ENCODE measurements at places on chromosomes 5 and 9.
A peak's percentile ranks its signal among the peaks of the same experiment; 100 is the strongest.

GRCh38 chr9:83964973-83965349 lies 15.1 kb downstream of the HNRNPK start:
- DNase-seq, result no peak

- no peak for DNase-seq
Measured at GRCh38 chr5:77300451-77300850, 90.0 kb downstream of the PDE8B start.

DNA sequence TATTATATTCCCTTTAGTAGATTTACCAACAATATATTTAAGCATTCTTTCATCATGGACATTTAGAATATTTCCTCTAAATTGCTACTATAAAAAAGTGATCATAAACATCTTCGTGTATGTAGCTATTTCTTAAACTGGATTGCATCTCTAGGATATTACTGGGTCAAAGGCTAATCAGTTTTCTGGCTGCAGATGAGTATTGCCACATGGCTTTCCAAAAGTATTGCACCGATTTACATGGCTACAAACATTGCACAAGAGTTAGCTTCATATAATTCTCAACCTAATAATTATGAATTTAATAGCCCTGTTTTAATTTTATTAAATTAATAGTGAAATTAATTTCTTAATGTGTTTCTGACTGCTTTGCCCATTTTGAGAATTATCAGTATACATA lies 183.4 kb downstream of the DMRT2 start:
- no peak for DNase-seq

DNA sequence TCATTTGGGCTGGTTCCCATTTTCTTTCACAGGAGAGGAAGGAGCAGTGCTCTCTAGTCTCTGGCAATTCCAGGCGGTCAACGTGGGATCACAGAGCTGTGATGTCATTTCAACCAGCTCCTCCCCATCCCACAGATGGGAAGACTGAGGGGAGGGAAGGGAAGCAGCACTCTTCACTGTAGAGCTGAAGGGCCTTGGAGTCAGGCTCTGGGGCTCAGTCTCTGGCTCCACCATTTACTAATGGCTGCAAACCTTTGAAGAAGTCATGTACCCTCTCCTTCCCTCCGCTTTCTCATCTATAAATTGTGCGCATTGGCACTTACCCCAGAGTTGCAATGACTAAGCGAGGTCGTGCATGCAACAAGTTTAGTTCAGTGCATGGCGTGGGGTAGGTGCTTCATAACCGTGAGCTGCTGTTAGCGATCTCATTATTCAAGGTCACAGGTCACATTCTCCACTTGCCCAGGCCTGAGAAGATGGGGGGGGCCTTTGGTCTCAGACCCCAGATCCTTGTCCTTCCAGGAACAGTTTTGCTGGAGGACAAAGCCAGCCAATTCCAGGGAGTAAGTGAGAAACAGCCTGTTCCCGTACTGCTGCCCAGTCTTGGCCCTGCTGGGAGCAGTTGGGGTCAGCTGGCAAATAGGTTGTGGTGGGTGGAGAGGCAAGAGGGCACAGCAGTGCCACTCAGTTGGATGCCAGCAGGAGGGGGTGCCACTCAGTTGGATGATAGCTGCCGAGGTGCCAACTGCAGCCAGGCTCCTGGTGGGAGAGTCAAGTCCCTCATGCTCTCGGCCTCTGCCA lies 136.7 kb downstream of the RGS3 start:
- no peak for DNase-seq

DNA sequence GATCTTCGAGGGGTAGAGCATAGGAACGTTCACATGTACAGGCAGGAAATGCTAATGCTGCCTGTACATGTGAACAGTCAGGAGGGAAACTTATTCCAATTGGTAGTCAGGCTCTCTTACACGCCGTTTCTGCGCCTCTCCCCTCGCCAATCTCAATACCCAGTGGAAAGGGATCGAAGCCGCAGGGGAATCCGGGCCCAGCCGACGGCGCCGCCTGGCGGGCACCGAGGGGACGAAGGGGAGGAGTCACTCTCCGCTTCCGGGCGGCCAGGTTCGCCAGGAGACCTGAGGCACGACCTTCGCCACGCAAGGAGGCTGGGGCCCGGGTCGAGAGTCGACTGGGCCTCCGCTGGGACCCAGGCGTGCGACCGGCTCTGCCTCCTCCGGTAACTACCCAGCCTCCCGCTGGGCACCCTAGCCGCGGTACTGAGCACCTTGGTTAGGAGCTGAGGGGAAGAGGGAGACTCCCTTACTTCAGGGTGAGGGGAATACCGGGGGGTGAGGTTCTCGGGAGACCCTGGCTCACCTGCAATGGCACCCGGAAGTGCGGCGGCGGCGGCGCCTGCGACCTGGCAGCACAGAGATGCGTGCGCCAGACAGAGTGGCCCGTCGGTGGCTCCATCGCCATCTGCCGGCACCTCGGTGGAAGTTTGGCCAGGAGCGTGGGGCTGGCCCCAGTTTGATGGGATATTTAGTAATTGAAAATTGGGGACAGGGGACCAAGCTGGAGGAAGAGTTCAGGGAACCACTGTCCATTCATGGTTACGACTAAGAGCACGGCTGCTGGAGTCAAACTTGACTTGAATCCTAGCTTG lies at the start of gene PIGO:
Gene PIGO, minus strand, starts transcription at position 557 of the 815 bp plus-strand sequence. CDS start 1,026 bp downstream, outside the sequence.
- peak; percentile 95 for DNase-seq

- DNase-seq, result no peak
Measured at GRCh38 chr5:126503602-126504104, 80.4 kb downstream of the GRAMD2B start.

- no peak for DNase-seq
Measured at GRCh38 chr9:88922091-88922490, 69.2 kb upstream of the S1PR3 start.

- DNase-seq, result no peak
Measured at GRCh38 chr5:111697881-111698757, 58.9 kb downstream of the NREP start.

DNA sequence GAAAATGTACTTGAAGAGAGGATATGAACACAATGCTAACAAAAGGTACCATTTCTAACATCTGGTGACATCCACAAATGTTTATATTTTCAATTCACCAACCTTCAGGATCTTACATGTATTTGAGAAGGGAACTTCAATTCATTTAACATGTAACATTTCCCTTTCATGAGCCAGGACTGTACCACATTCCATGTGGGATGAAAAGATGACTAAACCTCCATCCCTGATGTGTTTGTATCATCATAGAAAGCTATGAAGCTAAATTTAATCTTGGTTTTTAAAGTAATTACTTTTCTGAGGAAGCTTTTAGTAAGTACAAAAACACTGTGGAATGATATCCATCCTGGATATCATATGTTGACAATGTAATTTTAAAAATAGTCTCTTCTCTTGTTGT lies 78.2 kb upstream of the GNA14 start:
- no peak for DNase-seq

- no peak for DNase-seq
Measured at GRCh38 chr9:110141227-110141793, 66.6 kb downstream of the C9orf152 start.

DNA sequence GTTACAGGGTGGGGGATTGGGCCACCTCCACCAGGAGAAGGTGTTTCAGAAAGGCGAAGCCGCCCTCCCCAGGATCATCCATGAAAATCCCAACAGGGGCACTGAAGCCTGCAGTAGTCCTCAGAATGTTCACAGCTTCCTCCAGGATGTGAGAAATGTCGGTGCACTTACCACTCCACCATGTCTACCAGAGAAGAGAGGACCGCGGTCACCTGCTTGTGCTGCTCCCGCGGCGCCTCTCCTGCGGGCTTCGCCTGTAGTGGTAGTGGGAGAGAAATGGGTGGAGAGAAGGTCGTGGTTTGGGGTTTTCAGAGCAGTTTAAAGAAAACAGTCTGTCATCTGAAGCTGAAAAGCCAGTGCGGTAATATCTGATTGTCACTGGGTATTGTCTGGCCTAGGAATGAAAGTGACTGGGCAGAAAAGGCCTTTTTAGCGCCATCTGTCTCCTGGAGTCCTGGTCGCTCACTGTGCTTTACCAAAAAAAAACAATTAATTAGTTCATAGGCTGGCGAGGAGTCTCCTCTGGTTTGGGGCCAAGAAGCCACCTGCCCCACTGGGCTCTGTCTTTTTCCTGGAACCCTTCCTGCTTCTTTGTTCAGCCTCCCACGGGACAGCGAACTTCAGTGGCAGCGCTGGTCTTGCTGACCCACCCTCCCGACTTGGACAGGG lies 23.0 kb upstream of the PPP1R26 start:
- no peak for DNase-seq

DNA sequence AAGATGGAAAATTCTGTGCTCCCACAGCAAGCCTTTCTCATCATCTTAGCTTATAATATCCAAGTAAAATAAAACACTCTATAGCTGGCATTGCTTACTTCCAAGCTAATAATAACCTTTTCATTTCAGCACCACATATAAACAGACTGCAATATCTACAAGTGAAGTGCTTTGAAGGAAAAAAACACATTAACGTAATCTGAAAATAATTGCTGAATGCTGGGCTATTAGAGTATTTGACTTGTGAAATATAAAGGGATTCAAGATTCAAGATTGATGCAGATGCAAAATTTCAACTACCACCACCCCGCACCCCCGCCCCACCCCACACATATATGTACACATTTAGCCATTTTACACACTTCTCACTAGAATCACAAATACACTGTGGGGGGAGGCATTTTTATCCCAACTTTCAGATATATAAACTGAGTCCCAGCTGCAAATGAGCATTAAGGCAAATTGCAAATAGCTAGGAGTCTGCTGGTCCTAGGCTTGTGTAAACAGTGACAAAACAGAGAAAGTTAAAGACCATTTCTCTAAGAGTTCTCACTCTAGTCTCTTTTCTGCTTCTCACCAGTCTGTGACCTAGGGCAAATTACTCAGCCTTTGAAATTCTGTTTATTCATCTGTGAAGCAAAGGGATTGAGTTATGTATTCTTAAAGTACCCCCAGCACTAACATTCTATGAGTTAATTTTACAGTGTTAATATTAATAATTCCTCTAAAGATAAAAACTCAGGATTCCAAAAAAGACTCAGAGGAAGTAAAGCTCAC lies 489.4 kb downstream of the PRELID2 start:
- DNase-seq, result no peak

DNA sequence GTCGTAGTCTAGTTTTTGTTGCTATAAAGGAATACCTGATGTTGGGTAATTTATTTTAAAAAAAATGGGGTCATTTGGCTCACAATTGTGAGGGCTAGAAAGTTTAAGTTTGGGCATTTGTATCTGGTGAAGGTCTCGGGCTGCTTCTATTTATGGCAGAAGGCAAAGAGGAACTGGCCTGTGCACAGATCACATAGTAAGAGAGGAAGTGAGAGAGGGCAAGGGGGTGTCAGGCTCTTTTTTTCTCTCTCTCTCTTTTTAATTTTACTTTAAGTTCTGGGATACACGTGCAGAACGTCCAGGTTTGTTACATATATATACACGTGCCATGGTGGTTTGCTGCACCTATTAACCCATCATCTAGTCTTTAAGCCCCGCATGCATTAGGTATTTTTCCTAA lies 453.3 kb downstream of the DIRAS2 start:
- DNase-seq, result no peak

DNA sequence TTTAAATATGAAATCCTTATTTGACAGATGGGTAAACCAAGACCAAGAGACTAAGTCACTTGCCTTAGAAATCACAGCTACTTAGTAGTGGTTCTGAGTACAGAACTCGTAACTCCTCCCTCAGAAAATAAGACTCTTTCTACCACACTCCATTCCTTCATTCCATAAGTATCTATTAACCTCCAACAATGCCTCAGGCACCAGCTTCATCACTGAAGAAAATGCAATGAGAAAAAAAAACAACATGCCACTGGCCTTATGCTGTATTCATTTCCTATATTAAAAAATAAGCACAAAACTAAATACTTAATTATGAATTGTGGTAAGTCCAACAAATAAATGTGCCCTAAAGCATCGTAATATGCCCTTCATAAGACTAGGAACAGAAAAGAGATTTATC lies 13.5 kb upstream of the FREM1 start:
- no peak for DNase-seq

GRCh38 chr9:127181595-127182190 lies 59.3 kb upstream of the ANGPTL2 start:
- DNase-seq, result no peak

DNA sequence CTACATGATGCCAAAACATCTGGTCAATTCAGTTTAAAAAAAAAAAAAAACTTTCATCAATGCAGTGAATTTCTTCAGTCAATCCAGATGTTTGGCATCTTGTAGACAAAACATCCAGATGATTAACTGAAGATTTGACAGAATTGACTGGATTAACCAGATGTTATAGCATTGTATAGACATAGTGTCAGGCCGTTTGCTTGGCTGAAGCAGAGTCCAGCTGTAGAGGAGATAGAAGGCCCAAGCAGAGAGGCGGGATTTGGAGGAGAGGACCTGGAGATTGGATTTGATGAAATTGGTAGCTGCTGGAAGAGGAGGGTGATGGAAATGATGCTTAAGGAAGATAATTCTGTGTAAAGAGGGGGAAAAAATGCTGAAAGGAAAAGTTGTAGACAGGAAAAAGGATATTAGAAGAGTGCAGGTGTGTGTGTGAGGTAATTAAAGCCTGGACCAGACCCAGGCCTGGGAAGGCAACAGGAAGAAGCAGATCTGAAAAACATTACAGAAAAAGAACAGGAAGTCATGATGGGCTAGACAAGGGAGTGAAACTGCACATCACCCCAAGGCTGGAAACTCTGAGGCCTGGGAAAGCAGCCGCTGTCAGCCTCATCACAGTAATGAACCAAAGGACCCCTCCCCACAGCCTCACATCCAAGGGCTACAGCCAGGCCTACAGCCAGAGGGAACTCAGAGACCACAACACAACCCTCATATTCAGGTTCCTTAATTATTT lies 258.3 kb downstream of the CWC27 start:
- DNase-seq, result no peak

DNA sequence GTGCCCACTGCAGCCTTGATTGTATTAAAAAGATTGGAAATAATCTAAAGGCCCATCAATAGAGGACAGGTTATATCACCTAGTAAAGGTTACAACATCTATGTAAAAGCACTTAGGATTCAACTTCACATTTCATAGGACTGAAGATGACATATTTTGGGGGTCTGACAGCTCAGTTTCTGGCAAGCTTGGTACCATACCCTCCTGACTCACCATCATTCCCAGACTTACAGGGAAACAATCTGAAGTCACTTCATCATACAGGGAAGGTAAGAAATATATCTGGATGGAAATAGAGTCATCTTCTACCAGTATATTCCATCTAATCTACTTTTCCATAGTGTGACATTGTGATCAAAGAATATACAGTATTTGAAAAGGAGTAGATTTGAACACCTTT lies 28.8 kb upstream of the DAB2 start:
- no peak for DNase-seq

DNA sequence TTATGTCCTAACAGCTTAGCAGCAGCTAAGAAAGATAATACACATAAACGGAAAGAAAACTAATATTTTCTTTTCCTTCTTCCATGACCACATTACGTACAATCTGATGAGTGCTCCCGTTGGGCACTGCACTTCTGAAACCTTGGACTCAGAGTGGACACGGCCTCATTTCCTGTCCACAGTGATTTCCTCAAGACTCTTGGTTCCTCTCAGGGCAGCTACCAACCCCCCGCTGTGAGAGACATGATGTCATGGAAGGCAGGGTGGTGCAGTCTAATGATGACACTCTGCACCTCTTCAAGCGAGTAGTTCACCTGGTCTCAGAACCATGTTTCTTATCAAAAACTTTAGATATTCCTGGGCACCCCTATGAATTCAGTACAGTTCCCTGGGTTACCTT lies 68.7 kb upstream of the CTSL start:
- no peak for DNase-seq

- no peak for DNase-seq
Measured at GRCh38 chr9:98022447-98022846, 34.1 kb upstream of the NANS start.

Data from activated naive CD4-positive, alpha-beta T cell (primary cell).